ENCODE measurements at places on chromosomes 2 and 18.

- no peak for DNase-seq
These were observed 133.7 kb downstream of the MSH2 start for GRCh38 chr2:47536696-47537095.

- DNase-seq: no peak
These were observed 106.8 kb upstream of the FN1 start for GRCh38 chr2:215542690-215543089.

GRCh38 chr2:171416009-171416926, 17.5 kb downstream of the METTL8 start:
- peak; percentile 74 for DNase-seq

- no peak for DNase-seq
These were observed 41.0 kb downstream of the TMEM87B start for GRCh38 chr2:112096098-112096497.

GRCh38 chr2:169039702-169040101, 8.6 kb upstream of the ABCB11 start:
- peak; percentile 93 for DNase-seq
